ENCODE measurements at places on chromosomes 5 and 9.

DNA sequence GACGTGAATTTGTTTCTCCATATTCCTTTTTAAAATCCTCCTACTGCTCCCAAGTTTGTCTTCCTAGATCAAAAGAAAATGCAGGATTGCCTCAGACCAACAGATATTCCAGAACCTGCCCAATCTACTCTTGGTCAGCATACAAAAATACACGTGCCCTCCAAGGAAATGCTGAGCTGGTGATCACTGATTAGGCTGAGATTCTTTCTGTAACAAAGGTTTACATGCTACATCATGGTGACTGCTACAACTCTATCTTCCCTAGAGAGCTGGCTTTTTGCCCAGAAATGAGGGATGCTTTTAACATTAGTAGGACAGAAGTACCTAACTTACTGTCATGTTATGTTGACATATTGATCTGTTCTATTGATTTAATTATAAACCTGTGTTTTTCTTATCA lies 35.5 kb downstream of the OR2Y1 start:
- DNase-seq, result no peak

- DNase-seq, result no peak
These were observed 93.5 kb downstream of the GNA14 start for GRCh38 chr9:77554586-77555105.

DNA sequence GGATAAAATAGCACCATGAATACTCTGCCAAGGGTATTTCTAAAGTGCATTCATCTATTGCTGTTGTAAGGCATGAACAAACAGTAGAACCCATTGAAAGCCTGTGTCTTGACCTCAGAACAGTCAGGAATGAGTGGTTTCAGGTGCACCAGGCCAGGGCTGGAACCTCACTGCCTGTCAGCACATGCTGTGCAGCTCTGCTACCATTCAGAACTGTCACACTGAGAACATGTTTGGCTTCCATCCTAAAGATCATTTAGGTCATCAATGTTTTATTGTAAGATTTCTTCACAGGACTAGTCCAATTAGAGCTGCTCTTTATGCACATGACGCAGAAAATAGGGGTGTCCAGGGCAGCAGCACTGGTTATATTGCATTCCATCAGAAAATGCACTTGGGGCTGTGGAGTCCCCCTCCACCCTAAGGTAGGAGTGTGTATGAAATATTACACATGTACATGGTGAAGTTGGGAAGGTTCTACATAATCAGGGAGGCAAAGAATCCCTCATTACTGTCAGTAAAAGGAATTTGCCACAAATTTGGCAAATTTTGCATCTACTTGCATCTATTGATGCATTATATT lies 408.0 kb downstream of the CTNND2 start:
- DNase-seq, result no peak

GRCh38 chr9:89522261-89522958 lies 24.5 kb upstream of the SEMA4D start:
- no peak for DNase-seq

- DNase-seq, result no peak
These were observed 5.6 kb upstream of the SPARC start for GRCh38 chr5:151692312-151692711.

- DNase-seq, result no peak
These were observed 119.8 kb downstream of the SSBP2 start for GRCh38 chr5:81631124-81631523.

DNA sequence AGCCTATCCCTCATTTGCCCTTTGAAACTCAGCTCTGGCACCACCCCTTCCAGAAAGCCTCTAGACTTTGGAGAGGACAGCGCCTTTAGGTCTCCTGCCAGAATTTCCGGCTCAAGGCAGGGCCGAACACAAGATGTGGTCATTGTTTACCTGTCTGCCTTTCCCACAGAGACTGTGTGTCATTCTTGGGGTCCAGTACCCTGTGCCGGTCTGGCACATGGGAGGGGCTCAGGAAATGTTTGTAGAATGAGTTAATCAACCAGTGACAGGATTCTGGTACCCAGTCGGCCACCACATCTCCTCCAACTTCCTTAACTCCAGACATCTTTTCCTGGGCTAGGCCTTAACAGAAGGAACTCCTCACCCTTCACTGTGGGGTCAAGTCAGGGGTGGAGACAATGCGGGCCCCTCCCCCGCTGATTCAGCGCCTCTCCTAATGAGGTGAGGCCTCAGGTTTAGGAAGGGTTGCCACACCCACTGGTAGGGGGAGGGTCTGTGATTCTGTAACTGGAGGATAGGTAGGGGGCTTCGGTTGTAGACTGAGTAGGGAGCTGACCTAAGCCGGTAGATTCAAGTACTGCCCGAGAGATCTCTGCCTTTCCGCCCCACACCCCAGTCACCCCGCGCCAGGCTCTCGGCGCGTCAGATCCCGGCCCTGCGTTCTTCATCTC lies 29.3 kb downstream of the PCDH1 start:
- no peak for DNase-seq

GRCh38 chr9:134793288-134794188 lies 87.1 kb upstream of the FCN2 start:
- DNase-seq, result no peak

- no peak for DNase-seq
These were observed 318.7 kb downstream of the TLE1 start for GRCh38 chr9:81370650-81371049.

DNA sequence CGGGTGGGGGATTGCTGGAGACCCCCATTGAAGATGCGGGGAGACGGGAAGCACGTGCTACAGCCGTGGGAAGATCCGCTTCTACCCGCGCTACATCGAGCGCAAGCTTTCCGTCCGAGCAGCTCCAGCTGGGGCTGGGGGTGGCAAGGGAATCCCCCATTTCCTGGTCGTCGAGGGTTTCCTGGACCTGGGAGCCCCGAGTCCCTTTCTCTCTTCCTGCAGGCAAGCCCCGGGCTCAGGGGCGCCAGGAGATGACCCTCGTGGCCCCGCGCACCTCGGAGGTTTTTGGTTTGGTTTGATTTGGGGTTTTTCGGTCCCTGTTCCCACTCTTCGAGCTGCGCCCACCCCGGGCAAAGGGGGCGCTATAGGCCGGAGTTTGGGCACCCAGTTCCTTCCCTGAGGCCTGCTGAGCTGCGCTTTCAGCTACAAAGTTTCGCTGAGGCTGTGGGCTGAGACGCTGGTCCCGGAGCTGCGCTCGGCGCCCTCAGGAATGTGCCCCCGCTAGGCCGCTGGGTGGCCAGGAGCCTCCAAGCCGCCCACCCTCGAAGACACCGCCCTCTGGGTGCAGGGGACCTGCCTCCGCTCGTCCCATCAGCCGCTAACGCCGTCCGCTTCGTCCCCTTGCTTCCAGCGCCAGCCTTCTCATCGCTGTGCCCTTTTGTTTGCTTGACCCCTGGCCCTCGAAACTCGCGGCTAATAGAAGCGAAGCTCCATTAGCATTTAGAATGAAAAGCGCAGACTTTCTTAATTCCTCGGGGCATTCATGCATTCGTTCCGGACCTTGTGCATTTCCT lies 2.9 kb downstream of the NR4A3 start:
- no peak for DNase-seq

DNA sequence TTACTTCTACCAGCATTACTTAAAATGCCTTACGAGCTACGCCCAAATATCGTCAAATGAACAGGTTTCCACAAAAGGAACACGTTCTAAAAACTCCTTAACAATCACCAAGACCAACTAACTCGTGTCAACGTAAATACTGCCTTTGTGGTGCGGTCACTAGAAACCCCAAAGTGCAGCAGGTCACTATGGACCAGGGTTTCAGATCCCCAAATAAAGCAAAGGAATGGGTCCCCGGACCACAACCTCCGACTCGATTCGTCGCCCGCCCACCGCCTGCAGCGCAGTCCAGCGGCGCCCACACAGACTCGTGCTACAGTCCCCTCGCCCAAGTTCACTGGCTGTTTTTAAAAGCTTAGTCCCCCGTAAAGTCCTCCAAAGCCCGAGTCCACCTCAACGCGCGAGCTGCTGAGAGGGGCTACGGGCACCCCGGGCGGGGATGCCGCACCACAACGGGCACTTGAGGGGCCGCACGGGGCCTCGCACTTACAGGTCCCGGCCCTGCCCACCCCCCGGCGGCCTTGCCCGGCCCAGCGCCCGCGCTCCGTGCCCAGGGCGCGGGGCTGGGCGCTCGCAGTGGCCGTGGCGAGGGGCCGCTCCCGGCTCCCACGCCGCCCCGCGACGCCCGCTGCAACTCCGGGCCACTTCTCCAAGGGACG lies 1.1 kb downstream of the NFIB start:
- no peak for DNase-seq

DNA sequence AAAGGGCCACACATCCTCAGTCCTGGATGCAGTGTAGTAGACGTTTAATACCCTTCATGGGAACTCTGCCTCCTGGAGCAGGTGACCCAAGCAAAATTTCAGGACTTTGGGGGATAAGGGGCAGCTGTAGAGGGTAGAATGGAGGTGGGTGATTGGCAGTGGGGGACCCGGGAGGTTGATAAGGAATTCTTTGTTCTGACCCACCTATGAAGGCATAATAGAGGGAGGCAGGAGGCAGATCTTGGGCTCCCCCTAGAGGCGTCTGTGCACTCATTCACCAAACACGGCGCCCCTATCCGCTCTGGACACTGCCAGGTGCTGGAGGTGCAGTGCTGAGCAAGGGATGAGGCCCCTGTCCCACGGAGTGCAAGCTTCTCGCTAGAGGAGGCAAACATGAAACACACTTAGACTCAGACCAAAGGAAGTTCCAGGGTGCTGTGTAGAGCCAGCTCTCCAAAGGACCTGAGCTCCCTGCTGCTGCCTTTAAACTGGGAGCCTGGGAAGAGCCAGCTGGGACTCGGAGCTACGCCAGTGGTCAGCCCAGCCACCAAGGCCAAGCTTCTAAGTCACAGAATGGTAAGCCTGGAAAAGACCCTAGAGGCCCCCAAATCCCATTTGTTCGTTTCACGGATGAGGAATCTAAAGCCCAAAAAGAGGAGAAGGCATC lies 7.7 kb downstream of the IL17B start:
- DNase-seq, result no peak

GRCh38 chr5:124263680-124264491 lies 482.6 kb downstream of the ZNF608 start:
- DNase-seq, result no peak

DNA sequence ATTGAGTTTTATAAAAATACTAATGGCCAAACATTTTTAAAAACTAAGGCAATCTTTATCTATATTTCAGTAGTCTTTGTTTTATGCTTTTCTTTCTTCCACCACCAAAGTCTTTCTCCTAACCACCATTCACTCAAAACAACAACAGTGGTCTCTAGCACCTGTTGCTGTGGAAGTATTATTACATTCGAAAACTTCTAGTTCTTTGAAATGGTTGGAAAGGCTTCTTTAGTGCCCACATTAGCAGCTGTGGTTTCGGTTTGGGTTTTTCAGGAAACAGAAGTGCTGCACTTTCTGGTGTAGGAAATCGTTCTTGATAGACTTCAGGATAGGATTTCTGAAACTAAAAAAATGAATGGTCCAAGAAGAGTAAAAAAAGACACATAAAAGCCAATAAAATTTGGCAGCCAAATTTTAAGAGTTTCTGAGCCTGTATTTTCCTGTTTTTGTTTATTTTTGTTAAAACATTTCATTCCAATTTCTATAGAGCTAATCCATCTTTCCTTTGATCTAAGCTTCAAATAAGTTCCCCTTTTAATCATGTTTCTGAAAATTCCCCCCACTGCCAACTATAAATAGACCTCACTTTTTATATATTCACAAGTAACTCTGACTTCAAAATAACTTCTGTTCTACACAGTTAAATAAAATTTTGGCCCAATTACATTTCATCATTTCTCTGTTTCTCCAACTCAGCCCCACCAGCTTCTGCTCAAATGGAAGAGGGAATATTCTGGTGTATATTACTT lies 102.2 kb downstream of the DEPDC1B start:
- DNase-seq, result no peak

DNA sequence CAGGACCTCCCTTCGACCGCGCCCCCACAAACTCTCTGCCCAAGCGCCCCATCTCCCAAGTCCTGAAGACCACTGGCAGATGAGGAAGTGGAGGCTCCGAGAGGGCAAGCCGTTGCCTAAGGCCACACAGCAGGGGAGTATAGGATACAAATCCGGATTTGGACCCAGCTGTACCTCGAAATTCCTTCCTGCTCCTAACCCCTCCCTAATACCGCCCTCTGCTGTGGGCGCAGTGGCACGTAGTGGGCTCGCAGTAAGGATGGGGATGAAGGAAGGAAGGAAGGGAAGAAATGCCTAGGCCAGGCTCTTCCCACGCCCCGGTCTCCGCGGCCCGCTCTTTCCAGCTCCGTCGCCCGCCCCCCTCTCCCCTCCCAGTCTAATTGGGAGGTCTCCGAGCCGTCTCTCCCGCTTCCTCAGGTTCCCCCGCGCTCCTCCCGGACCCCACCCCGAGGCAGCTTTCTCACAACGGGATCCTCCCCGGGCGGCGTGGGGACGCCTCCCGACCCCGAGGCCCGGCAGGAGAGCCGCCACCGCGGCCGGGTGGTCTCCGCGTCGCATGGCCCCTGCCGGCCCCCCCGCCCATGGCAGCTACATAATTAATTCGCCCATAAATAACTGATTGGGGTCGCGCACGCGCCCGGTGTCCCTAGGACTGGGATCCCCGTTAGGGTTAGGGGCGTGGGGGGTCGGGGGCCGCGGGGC lies 138.9 kb downstream of the C9orf50 start:
- DNase-seq, result no peak

GRCh38 chr9:113705928-113706519 lies 170.1 kb upstream of the ZNF618 start:
- DNase-seq, result no peak

DNA sequence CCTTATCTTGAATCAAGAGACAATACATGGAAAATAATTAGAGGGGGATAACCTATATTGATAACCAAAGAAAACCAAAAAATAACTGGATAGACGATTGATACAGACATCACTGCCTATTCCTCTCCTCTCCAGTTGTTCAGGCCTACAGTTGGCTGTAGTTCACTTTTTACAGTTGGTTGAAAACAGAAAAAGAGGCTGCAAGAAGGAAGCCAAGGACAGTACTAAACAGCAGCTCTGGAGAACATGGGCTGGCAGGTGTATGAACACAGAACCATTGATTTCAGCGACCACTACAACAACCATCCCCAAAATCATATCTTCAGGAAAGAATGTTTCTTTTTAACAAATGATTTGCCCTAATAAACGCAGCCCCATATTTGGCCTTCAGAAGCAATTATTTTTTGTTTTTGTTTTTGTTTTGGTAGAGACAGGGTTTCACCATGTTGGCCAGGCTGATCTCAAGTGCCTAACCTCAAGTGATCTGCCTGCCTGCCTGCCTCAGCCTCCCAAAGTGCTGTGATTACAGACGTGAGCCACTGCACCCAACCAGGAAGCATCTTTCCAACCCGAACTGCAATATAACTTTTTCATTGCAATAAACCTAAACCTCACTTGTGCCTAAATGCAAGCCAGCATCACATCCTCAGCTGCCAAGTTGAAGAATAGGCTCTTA lies 64.3 kb downstream of the MLLT3 start:
- no peak for DNase-seq
